ENCODE measurements at places on chromosomes 2 and 18.

DNA sequence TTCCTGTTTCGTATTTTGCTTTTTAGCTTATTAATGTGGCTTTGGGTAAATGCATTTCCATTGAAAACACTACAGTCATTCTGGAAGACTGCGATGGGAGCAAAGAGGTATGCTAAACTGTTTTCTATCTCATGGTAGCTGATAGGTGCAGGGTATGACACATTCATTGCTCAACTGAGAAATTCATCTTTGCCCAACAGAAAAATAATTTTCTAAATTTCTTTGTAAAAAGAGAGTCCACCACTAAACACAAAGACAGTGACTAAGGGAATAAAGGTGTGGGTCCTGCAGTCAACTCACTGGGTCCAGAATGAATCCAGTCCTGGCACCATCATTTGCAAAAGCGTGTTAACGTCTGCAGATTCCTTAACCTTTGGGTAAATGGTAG, 19.9 kb downstream of the ERMN start:
- no peak for DNase-seq

DNA sequence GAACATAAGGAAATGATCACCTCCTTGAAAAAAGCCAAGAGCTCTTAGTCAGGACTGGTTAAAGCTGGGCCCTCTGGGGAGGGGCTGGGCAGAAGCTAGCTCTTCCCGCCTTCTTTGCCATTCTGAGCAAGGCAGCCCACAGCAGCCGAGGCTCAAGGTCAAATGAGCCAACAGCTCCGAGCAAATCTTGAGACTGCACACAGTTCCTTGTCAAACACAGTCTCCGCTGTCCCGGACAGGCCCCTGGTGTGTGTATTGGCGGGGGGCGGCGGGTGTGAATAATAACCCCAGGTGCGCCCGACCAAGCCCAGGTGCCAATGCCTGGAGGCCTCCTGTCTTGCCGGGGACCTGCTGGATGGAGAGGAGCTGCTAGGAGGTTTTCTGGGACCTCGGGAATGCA, 46.4 kb upstream of the ACAA2 start:
- no peak for DNase-seq

- DNase-seq = no peak
These were observed 501.8 kb downstream of the EIPR1 start for GRCh38 chr2:2875831-2876230.

DNA sequence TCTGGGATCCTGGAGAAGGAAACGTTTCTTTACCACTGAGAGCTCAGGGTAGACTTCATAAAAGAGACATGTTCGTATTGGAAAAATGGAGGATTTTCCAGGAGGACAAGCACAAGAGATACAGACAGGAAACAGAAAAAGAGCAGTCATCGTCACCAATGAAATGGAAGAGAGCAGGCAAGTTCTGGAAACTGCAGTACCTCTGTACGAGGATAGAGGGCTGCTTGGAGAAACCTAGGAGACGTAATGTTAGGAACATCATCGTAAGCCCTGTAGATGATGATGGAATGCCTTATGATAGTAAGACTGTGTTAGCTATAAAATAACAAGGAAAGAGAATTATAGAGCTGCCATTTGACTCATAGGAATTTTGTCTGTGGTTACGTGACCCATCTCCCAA, 121.1 kb upstream of the KLHL14 start:
- no peak for DNase-seq

DNA sequence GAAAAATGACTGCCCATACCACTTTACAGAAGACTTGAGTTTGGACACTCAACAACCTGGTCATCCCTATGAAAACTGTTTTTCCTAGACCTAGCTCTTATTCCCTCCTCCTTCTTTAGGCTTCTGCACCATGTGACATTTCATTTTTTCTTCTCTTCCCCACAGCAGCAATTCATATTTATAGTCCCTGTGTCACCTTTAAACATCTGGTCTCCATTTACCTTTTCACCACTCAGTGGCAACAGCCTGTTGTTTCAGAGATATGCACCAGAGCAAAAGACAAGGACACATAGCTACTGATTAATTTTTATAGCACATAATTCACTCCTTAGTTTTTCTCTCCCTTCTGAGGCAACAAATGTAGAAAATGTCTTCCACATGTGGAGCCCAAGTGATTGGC, 118.7 kb downstream of the RIT2 start:
- DNase-seq = no peak

GRCh38 chr18:47689371-47689770, 241.1 kb downstream of the SMAD2 start:
- no peak for DNase-seq

- no peak for DNase-seq
These were observed 1137.6 kb upstream of the NXPH2 start for GRCh38 chr2:139917690-139918384.

DNA sequence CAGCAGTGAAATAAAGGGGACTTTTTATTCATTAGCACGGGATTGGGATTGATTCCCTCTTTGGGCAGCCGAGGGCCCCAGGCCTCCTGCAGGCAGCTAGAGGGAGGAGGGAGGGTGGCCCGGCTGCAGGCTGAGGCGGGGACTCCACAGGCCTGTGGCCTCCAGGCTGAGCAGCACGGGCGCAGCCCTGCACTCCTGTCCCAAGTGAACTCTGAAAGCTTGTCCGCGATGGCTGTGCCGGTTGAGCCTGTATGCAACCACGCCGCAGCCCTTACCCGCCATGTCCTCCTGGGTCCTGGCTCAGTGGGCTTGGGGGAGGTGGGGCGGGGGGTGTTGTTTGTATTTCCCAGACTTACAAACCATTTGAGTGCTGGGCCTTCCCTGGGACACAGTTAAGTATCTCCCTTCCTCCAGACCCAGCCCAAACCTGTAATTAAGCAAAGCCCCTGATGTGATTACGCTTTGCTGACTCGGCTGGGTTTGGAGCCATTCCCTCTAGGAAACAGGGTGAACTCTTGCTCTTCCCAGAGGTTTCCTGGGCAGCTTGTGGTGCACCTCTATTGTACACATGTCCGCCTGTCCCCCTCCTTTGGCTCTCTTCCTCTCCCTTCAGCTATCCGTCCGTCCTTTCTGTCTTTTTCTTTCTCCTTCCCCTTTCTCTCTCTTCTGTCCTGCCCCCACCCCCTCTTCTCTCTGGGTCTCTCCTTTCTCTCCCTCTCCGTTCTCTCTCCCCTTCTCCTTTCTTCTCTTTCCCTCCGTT, 5.3 kb downstream of the GLI2 start:
- no peak for DNase-seq

- no peak for DNase-seq
These were observed 1.3 kb upstream of the TLX2 start for GRCh38 chr2:74512744-74513604.

- no peak for DNase-seq
These were observed 9.0 kb downstream of the DTNB start for GRCh38 chr2:25664183-25664964.
